Peyer's patch (tissue), 4 donors: ENCODE measurements at places on chromosomes 3 and 15.

DNA sequence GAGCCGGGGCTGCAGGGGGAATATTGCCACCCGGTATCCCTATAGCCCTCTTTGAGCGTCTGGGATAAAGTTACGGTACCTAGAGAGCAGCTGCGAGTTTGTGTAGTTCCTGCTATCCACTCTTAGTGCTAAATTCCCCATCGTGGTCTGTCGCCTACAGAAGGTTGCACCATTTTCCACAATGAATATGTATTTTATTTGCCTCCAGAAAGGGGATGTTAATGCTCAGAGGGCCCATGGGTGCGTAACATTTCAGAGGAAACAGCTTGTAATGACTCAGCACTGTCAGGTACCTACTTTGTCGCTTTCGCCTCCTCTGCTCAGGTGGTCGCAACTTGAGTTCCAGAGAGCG, 1.1 kb downstream of the SLCO3A1 start:
- DNase-seq = no peak

DNA sequence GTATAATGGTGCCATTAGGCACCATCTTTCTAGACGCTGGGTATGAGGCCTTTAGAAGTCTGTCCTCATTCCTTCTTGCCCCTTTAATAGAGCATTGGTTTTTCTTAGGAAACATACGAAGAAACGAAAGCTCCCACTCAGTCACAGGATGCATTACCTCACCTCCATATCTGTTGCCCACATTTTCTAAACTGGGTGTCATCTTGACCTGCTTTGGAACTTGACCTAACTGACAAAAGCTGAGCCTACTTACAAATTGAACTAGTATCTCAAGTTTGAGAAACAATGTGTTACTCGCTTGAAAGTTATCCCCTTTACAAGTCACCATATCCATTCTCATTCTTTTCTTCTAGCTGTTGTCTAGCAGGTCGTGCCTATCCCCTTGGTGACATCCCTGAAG, 102.7 kb downstream of the VPS8 start:
- DNase-seq = no peak

DNA sequence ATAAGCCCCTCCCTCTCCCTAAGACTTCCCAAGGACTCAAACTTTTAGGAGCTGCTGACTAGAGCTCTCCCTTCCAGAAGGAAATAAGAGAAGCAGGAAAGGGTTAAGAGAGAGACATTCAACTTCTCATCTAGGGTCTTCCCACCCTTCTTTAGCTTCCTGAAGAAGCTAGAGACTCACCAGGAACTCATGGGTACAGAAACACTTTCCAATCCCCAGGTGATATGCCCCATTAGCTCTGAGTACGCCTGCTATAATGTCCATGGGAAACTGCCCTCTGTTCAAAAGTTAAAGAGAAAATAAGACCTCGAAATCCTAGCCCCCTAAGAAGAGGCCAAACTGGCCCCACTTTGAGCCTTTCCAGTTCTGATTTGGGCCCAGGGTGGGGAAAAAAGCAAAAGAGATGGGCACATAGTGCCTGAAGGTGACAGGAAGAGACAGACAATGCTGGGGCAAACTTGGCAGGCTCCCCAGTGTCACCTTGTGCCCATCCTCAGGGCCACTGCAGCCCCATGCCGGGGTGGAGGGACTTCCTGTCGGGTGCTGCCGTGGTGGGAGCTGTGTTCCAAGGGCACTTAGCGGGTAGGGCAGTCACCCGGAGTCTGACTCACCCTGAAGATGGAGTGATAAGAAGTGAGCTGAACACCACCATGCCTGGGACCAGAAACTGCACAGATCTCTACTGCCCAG, 29.5 kb downstream of the CCDC12 start:
- DNase-seq = peak; percentile 84

DNA sequence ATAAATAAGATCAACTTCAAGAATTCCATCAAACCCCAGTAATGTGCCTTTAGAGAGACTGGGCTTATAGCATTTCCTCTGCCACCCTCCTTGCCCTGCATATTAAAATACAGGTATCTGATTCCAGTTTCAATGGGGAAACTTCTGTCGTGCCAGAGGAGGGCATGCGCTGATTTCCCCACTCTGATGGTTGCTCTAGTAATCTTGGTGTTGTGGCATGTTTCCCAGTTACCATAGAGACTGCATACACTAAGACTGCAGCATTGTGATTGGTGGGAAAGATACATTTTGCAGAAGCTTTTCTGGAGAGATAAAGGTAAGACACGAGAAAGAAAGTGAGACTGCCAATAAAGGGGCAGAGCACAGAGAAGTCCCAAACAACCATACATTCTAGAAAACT, 225.6 kb downstream of the TIGIT start:
- DNase-seq = no peak

DNA sequence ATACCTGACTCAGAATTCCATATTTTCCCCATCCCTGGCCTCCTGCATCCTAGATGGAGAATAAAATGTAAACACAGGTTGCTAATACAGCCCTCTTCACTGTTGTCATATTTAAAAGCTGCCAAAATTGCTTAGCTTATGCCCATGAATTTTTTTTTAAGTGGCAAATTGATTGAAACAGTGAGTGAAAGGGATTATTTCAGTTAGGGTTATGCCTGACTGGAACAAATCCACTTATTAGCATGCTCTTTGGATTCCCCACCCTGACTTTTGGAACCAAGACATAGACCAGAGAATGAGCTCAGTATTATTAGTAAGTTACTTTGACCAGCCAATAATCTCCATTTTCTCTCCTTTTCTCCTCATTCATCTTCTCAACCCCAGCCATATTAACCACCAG, 244.7 kb downstream of the FEZF2 start:
- no peak for DNase-seq

DNA sequence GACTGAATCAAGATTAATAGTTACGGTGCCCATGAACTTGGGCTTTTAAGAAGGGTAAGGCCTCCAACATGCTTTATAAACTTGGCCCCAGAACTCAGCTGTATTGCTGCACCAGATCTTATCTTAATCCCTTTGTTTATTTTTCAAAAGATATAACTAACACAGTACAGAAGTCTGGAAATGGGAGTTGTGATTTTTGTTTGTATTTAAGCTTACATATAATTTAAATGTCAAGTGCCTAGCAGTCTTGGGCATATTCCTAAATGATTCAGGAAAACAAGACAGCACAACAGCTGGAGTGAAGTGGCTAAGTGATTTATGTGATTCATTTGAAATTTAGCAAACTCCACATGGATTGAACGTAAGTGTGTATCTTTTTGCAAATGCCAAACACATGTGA, 56.2 kb downstream of the NBEAL2 start:
- no peak for DNase-seq

DNA sequence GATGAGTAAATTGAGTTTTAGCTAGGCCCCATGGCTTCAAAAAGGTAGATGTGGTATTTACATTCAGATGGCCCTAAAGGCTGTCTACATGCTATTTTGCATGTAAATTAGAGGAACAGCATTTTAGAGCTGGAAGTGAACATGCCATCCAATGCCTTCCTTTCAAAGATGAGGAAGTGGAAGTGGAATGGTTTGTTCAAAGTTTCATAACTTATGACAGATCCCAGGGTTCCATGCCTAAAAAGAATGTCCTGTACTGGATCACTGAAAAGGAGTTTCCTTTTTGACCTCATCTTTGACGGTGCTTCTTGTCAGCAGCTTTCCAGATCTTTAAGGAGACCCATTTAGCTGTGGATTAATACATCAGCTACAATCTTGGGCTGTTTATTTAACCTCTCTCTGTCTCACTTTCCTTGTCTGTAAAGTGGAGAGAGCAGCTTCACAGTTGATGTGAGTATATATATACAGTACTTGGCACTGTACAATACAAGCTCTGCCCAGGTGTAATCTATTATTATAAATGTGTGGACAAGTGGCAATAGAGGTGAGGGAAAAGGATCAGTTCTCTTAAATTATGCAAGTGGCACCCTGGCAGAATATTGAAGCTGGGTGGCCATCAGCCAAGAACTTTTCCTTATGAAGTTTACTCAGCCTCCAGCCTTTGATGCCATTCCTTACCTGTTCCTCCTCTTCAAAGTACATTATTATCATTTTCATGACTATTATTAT, 68.7 kb upstream of the GOLGA8B start:
- DNase-seq = no peak

GRCh38 chr3:10988001-10988665, 4.4 kb upstream of the SLC6A1 start:
- DNase-seq = no peak

GRCh38 chr3:186321746-186322145, 40.3 kb downstream of the DGKG start:
- DNase-seq = no peak

GRCh38 chr15:70323111-70323851, 225.6 kb upstream of the TLE3 start:
- no peak for DNase-seq

- DNase-seq = no peak
These were observed 36.8 kb downstream of the ADAMTSL3 start for GRCh38 chr15:83690676-83691075.

- no peak for DNase-seq
These were observed 764.3 kb upstream of the GOLIM4 start for GRCh38 chr3:168860028-168860427.

DNA sequence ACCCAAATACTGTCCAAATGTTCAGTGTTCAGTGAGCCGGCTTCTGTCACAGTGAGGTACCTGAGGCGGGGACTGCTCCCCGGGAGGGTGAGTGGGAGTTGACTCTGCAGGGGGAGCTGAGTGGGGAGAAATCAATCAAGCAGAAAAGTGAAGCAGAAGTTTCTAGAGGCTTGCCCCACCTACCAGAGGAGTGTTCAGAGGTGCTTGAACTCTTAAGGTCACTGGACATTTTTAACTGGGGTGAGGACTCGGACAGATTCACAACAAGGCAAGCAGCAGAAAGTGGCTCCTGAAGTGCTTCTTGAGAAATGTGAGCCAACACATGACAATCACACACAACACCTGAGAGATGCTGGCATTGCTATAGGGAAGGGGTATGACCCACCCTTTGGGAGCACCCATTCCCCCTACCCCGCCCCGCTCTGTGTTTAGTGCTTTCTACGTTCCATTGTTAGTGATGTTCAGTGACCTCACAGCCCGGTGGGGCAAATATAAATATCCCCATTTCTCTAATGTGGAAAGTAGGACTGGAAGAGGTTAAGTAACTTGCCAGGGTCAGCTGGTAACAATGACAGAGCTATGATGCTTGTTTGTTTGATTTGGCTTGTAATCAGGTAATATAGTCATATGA, 48.6 kb upstream of the AKAP13 start:
- no peak for DNase-seq

- no peak for DNase-seq
These were observed 56.9 kb downstream of the CYP19A1 start for GRCh38 chr15:51281368-51281967.

DNA sequence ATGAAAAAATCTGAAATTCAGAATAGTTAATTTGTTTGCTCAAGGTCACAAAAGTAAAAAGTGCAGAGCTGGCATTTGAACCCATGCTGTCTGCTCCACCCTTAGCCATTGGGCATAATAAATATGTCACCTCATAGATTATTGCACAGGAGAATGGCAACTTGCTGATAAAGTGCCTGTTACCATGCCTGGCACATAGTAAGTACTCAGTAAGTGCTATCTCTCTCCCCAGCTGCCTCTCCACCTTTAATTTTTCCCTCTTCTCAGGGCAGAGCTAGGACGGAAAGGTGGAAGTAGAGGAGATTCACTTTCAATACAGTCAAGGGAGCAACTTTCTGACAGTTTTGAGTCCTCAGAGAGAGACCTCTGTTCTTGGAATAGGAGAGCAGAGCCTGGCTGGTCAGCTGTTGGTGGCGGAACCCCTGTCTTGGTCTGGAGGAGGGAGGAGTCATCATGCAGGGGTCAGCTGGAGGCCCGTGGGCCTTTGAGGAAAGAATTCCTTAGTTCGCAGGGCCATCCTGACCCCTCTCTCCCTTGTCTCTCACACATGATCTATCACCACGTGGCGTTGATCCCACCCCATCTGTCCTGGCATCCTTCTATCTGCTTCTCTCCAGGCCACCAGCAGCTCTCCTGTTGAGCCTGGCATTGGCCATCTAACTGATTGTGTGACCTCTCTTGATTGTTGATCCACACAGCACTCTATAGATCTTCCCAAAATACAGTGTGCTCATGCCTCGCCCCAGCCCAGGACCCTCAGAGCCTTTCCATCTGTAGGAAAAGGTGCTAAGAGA, 149.3 kb downstream of the RPLP1 start:
- peak; percentile 25 for DNase-seq

DNA sequence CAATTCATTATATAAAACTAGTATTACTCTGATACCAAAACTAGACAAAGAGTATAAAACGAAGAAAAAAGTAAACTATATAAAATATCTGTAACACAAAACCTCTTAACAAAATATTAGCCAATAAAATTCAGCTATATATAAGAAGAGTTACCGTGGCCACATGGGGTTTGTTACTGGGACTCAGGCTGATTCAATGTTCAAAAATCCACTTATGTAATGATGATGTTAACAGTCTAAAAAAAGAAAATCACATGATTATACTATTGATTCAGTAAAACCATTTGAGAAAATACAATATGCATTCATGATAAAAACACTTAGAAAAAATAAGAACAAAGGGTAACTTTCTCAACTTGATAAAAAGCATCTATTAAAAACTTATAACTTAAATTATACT, 18.3 kb downstream of the P2RY1 start:
- DNase-seq = no peak

DNA sequence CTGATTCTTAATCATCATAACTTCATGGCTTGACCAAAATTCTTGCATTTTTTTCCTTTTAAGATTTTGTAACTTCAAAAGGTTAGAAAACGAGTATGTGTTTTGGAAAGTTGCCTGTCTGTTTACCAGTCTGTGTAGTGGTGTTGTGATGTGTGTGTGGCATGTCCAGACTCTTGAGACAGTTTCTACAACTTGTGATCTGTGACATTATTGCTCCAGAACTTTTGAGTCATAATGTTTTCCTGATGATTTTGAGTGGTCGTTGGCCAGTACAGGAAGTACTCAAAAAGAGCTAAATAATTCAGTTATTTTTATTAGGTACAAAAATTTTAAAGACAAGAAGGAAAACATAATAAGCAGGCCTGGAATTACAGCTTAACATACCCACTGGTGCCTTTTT, 229.0 kb upstream of the C2CD4B start:
- DNase-seq = no peak

- DNase-seq = no peak
These were observed at the start of gene CFAP100 for GRCh38 chr3:126394179-126394976. Gene CFAP100 (plus strand): TSS chr3:126394909. CDS start chr3:126396001, 1,092 bp downstream.

GRCh38 chr3:64691051-64691450, 3.3 kb upstream of the ADAMTS9 start:
- no peak for DNase-seq
